ENCODE measurements at places on chromosomes 4 and X.

DNA sequence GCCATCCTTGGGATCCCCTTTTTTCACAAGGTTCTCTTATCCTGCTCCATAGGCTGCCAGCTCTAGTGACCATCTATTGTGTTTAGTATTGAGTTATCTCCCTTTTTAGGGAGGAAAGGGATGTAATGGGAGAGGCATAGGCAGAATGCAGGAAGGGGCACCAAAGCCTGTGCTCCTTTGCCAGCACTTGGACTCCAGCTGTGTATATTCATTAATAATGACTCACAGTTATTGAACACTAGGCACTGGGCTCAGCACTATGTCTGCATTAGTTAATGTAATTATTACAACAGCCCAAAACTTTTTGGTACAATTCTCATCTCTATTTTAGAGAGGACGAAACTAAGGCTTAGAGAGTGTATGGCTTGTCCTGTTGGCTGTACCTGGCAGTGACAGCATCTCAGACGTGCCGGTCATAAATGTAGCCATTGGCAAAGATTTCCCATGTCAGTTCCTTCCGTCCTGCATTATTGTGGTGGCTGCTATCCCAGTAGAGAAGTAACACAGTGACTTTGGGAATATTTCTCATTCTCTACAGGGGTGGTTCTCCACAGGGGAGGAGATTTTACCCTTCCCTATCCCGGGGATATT, 90.3 kb downstream of the AFF1 start:
- DNase-seq = no peak

DNA sequence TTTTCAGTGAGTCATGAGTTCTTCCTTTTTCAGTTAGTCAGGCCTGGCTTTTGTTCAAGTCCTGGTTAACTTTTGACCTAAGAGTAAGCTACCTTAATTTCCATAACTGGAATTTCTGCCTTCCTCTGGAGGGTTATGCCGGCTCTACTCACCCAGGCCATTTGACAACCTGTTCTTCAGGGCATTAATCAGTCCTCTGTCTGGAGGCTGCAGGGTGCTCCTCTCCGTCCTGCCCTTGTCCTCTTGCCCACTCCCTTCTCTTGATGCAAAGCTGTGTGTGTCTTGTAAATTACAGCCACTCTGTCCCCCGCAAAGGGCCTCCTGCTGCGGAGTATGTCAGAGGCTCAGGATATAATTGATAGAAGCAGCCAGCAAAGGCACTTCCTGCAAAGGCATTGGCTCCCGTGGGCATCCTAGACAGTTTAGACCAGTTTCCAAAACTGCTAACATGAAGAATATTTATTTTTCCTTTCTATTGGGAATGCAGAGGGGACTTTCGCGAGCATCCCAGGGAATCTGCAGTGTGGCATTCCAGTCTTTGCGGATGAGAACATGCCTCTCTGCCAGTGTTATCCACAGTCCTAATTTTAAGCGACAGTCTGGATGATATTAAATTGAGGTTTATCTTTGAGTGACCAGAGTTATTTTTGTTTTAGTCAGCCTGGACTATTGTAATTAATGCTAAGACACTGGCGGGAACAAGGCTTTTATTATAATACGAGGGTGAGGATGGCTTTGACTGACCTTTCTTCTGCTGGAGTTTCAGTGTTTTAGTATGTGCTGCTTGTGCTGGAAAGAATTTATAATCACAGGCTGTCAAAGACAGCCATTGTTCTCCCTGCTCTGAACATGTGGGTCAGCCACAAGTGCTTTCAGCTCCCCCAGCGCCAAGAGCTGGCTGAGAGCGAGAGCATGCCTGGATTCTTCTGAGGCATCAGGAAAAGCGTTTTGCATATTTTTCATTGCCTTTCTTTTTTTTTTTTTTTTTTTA, 74.2 kb downstream of the LIMCH1 start:
- DNase-seq = peak; percentile 53

GRCh38 chr4:52825460-52826090, 36.5 kb upstream of the RASL11B start:
- no peak for DNase-seq

DNA sequence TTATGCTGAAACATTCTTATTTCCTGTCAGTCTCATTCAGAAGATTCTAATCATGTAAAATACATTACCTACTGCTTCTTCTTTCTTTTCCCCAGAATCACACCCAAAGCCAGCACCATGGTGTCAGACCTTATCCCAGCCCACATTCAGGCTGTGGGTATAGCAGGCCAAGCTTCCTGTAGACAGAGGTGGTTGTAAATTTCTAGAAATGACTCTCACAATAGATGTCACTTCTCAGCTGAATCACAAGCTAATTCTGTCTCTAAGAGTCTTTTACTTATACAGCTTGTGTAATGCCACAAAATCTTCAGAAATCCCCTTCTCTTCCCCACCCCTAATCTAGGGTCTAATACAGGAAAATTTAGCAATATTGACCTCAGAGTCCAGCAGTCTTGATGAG, 239.6 kb downstream of the PARM1 start:
- DNase-seq = no peak

GRCh38 chrX:826448-826847, 195.9 kb downstream of the SHOX start:
- DNase-seq = no peak

DNA sequence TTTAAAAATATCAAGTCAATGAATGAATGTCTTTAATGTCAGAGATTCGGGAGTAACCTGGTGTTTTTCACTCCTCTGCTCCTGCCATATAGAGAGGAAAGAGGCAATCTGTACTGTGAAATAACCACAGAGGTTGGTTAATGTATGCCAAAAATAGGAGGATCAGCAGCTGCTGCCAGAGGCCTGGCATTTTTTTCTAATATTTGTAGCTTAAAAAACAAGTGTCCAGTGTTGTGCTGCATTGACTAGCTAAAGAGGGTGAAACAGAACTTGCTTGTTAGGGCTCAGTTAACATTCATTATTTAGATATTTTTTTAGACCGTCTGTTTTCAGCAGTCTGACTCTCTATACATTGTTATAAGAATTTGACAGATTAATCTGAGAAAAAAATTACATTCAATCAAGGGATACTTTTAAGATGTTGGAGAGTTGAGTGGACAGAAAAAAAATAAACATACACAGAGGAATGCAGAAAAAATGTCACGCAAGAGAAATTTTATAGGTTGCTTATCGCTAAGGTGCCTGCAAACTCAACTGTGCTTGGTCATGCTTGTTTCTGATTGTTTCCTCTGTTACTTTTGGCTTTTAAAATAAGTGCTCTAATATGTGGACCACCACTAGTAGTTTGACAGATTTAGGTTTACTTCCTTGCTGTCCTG, 392.3 kb upstream of the GALNT7 start:
- no peak for DNase-seq

GRCh38 chr4:142322996-142323395, 523.1 kb downstream of the INPP4B start:
- DNase-seq = no peak

- no peak for DNase-seq
Observed at GRCh38 chr4:111214371-111214770, 591.5 kb upstream of the PITX2 start.

GRCh38 chr4:68951806-68952585, 392 bp upstream of the UGT2A3 start:
- DNase-seq = no peak

- DNase-seq = no peak
Observed at GRCh38 chrX:6257025-6257424, 28.4 kb upstream of the NLGN4X start.

DNA sequence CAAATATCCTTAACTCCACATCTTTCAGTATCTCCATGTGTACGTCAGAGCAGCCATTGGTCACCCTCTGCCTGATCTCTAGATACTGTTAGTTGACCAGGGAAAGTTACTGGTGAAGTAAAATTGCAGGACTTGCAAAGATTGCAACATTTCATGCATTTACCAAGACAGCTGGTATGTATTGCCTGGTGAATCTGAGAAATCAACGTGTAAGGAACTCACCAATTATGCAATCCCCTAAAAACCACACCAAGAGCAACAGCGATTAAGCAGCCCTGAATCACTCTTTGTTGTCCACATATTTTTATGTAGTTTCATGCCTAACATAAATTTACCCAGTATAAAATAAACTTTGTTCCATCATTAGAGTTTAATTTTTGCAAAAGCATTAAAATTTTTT, 271.2 kb downstream of the NLGN4X start:
- DNase-seq = no peak

- DNase-seq = no peak
Observed at GRCh38 chrX:619812-620531, 10.6 kb upstream of the SHOX start.

DNA sequence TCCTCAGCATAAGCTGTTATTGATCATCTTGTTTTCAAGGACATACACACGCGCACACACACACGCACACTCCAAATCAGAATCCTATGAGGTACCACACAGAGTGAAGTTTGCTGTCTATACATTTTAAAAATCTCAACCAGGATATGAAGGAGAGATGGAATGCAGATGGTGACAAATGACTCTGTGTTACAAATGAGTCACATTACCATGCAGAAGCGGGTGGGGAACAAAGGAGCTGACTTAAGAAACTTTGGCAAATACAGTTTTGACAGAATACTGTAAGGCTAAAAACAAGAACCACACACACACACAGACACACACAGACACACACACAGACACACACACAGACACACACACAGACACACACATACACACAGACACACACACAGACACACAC, 81.7 kb downstream of the RELL1 start:
- DNase-seq = no peak

DNA sequence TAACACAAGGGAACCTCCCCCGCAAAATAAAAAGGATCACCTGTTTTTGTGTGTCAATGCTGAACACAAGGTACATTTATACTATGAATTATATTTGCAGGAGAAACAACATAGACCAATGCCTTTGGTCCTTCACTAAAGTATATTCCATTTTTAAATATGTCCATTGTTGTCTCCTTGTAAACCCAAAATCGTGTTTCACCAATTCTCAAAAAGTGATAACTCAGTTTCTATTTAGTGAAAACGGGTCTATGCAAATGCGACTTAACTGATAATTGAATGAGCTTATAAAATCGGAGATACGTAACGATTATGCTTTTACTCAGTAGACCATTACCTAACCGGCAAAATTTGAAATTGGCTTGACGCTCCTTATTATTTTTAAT, 2.1 kb downstream of the BRWD3 start:
- DNase-seq = no peak

GRCh38 chr4:29560452-29560851, 1159.7 kb upstream of the PCDH7 start:
- no peak for DNase-seq

GRCh38 chr4:3183008-3183407, 66.0 kb upstream of the MSANTD1 start:
- DNase-seq = no peak

GRCh38 chr4:41640906-41641305, 102.9 kb downstream of the LIMCH1 start:
- no peak for DNase-seq

DNA sequence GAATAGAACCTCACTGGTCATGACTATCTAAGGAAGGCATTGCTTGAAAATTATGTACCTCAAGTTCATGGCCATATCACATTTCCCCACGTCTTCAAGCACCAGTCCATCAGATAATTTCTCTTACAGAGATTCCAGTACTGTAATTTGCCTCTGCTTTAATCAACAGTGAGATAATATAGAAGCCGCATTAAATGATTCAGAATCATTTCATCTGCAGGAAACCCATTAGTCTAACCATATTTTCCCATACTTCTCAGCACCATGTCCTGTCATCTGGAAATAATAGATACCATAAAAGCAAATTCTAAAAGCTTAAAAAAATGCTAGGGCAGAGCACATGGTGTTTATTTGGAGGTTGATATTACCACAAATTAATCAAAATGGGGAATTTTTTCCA, 310.3 kb upstream of the SLIT2 start:
- no peak for DNase-seq

- DNase-seq = no peak
Observed at GRCh38 chr4:10809905-10810304, 125.3 kb upstream of the CLNK start.

GRCh38 chr4:177323416-177323815, 13.7 kb downstream of the NEIL3 start:
- DNase-seq = no peak

- DNase-seq = no peak
Observed at GRCh38 chr4:186823989-186824388, 100.3 kb upstream of the FAT1 start.

DNA sequence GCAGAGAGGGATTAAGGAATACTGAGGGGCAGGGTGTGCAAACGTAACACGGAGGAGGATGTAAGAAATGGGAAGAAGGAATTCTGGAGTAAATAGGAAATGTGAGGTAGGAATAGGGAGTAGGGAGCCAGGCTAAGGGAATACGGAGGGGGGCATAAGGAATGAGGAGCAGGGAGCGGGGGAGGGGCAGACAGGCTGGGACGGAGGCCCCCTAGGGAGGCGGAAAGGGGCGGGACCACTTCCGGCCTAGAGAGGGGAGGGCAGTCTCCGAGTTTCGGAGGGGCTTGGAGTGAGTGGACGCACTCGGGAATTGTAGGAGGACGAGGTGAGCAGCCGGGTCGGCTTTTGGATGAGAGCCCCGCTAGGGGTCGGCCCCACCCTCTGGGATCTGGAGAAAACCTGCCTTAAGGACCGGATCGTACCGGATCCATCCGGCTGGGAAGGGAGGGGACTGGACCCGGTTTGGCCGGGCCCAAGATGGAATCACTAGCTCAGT, 612 bp downstream of the MAGED2 start:
- peak; percentile 47 for DNase-seq

GRCh38 chrX:86696951-86697350, 548.7 kb downstream of the DACH2 start:
- no peak for DNase-seq

DNA sequence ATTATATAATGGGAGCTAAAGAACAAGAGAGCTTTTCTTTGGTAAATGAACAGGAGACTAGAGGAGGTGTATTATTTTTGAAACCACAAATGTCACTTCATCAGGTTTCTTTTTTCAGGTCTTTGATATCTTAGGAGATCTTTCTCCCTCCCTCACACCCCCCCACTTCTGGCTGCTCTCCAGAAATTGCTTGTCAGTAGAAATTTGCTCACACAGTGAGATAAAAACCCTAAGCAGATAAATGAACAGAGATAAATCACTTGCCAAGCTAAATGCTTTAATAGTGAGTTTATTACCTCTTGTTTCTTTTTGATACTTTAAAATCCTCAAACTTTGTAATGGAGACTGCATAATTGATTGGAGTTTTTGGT, 421.2 kb upstream of the TENM3 start:
- DNase-seq = no peak

GRCh38 chrX:51461053-51462044, 35.0 kb downstream of the NUDT11 start:
- no peak for DNase-seq

- DNase-seq = no peak
Observed at GRCh38 chr4:114603497-114603896, 4.9 kb downstream of the UGT8 start.

DNA sequence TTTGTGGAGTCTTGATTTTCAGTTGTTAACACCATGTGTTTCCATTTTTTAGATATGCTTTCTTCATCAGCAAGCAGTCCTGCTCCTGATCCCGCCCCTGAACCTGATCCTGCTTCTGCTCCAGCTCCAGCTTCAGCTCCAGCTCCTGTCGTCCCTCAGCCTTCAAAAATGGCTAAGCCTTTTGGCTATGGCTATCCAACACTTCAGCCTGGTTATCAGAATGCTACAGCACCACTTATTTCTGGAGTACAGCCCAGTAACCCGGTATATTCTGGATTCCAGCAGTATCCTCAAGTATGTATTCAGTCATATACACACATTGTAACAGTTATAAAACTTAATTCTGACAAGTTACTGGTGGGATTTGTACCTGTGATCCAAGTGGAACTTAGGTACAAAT, 60.9 kb downstream of the SEC24B start:
- DNase-seq = no peak

- no peak for DNase-seq
Observed at GRCh38 chr4:87007528-87008446, 73.0 kb downstream of the AFF1 start.

- no peak for DNase-seq
Observed at GRCh38 chr4:17920681-17921080, 100.9 kb downstream of the LCORL start.
